ENCODE measurements at places on chromosomes 11 and 22. TPM values are rescaled to one million over a fixed set of nuclear protein-coding genes. Genes with fewer than 3 reads are reported as not detected.

- no peak for DNase-seq
Measured at GRCh38 chr11:126884192-126884591, 116.4 kb downstream of the KIRREL3 start.

DNA sequence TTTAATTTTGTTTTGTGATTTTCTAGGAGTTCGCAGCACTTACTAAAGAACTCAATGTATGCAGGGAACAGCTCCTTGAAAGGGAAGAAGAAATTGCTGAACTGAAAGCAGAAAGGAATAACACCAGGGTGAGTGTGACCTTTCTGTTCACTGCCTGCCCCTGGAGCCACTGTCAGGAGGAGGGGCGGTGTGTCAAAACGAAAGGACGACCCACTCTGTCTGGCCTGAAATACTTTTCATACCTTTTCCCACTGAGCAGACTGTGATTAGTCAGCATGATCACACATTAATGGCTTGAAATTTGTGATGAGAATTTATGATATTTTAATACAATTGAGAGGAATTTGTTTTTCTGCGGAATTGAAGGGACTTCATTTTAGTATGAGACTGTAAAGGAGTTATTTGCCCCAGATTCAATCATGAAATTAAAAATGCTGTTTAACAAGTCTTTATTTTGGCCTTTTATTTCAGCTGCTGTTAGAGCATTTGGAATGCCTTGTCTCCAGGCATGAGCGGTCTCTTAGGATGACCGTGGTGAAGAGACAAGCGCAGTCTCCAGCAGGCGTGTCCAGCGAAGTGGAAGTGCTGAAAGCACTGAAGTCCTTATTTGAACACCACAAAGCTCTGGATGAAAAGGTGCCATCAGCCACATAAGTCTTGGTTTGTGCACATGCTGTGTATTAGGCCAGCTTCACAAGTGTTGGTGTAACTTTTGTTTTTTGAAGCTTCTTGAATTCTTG is 54.1 kb downstream of the PPFIA1 start:
- no peak for DNase-seq

GRCh38 chr11:92663539-92663938 is 305.9 kb upstream of the MTNR1B start:
- no peak for DNase-seq

DNA sequence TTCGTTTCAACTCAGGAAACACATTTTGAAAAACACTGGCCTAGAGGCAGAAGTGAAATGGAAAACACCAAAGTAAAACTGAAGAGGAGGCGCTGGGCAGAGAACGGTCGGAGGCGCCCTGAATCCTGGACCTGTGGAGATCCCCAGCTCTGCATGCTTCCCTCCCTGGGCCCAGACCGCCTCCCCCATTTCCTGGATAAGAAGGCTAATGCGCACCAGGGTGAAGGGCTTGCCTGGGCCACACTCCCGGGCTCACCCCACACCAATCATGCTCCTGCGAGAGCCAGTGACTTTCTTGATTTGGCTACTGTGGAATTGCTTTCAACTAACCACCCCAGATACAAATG is 167.1 kb downstream of the CRYBB2 start:
- DNase-seq, result no peak

- DNase-seq, result no peak
Measured at GRCh38 chr11:133907216-133907615, 49.6 kb downstream of the IGSF9B start.

- peak; percentile 73 for DNase-seq
Measured at GRCh38 chr22:50620593-50621355, 7.2 kb downstream of the ARSA start.

Gene MEI1
- total RNA-seq, result 52.1 TPM

Gene FOSL1
- 2.0 TPM for total RNA-seq
